GM18507 (cell line): ENCODE measurements at places on chromosomes 2 and 18.
A peak's percentile ranks its signal among the peaks of the same experiment; 100 is the strongest.

DNA sequence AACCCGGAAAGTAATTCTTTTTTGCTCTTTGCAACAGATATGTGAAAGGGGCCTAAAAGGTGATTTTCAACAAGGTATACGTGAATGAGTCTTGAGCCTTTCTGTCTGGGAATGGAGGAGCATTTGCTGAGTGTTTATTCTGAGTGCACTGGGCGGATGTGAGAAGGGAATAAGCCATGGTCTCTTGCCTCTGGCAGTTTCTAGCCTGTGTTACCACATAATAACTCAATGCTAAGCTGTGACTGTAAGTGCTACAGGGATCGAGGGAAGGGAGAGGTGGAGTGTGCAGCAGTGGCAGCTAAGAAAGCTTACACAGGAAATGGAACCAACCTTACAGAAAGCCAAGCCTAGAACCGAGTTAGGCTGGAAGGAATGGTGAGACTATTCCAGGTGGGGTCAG lies 444.3 kb downstream of the SLC4A3 start:
- DNase-seq, result no peak

DNA sequence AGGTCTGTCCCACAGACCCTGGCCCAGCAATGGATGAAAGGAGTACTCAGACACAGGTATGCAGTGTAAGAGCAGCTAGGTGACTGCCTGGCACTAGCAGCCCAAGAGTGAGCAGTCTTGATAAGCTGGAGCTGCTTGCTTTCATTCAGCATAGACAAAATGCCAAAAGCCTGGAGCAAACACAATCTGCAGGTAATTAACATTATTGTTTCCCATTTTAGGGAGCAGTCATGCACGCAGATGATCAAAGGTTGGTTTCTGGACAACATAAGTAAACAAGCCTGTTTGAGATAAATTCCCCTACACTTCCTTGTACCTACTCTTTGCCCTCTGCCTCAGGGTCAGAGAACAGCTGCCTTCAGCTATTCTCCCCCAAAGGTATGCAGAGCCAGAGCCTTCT lies 73.7 kb upstream of the MSTN start:
- no peak for DNase-seq

- DNase-seq, result no peak
These were observed 56.8 kb upstream of the SPAG16 start for GRCh38 chr2:213227458-213227857.

DNA sequence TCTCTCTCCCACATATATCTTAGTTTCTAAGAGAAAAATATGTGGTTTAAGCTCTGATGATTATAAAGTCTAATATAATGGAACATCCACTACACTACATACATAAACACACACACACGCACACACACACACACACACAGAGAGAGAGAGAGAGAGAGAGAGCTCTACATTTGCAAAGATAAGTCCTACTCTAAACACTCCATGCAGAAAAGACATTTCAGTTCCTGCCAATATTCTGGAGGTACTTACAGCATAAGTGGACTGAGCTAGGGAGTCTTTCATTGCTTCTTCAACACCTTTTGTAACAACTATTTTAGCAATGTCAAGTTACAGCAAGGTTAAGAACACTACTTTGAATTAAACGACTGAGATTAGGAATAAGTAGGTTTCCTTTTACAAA lies 80.1 kb downstream of the FIGN start:
- DNase-seq, result no peak

DNA sequence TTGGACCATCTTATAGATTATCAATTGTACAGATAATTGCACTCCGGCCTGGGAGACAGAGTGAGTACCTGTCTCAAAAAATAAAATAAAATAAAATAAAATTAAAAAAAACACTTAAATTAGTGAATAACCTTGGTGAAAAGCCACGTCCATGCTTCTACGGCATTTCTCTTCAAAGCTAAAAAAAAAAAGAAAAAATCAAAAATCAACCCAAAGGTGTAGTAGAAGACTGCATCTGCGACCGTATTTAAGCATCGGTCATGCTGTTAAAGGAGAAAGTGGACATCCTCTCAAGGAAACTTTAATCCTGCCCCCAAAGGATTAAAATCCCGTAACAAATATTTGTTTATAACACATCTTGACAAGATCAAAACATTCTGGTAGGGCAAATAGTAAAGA lies 350 bp upstream of the RNF138 start:
- no peak for DNase-seq

DNA sequence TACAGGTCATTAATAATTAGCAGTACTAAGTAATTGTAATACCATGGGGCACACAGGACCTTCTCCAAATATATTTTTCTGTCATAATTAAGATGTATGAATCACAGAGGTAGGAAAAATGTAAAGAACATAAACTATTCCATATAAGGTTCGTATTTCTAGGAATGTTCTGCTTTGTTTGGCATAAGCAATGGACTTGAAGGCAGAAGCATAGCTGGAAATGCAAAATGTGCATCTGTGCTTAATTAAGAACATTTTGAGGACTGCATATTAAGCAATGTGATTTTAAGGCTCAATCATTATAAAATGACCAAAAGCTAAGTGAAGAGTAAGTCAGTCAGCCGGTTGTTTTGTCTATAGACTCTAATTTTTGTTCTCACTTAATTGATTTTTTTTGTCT lies 123.2 kb downstream of the RBM43 start:
- no peak for DNase-seq

DNA sequence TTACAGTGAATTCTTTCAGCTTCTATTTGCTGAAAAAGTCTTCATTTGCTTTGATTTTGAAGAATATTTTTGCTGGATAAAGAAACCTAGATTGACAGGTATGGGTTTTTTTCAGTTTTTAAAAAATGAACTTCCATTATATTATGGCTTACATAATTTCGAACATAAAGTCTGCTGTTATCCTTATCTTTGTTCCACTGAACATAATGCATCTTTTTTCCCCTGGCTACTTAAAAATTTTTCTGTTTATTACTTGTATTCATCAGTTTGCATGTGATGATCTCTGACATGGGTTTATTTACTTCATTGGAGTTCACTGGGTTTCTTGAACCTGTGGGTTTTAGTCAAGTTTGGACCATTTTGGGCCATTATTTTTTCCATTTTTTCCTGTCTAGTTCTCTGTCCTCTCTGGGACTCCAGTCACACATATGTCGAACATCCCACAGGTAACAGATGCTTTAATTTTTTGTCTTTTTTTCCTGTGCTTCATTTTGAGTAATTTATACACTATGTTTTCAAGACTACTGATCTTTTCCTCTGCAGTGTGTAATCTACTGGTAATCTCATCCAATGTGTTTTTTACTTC lies 33.1 kb downstream of the SEC11C start:
- DNase-seq, result no peak

DNA sequence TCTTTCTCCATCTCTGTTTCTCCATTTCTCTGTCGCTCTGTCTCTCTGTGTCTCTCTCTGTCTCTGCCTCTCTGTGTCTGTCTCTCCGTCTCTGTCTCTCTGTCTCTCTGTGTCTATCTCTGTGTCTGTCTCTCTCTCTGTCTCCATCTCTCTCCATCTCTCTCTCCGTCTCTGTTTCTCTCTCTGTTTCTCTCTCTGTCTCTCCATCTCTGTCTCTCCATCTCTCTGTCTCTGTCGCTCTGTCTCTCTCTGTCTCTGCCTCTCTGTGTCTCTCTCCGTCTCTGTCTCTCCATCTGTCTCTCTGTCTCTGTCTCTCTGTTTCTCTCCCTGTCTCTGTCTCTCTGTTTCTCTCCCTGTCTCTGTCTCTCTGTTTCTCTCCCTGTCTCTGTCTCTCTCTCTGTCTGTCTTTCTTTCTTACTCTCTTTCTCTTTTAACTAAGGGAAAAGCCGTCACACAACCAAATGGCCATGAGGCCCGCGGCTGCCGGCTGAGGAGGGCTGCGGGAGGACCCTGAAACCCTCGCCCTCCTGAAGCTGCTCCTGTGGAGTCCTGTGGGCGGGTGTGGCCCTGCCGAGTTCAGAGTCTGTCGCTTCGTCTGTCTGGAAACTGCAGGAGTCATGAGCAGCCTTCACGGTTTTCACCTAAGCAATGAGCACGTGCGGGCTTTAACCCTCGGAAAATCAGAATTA lies 29.3 kb downstream of the NFATC1 start:
- no peak for DNase-seq

GRCh38 chr2:231795525-231796327 lies 9.5 kb downstream of the COPS7B start:
- no peak for DNase-seq

DNA sequence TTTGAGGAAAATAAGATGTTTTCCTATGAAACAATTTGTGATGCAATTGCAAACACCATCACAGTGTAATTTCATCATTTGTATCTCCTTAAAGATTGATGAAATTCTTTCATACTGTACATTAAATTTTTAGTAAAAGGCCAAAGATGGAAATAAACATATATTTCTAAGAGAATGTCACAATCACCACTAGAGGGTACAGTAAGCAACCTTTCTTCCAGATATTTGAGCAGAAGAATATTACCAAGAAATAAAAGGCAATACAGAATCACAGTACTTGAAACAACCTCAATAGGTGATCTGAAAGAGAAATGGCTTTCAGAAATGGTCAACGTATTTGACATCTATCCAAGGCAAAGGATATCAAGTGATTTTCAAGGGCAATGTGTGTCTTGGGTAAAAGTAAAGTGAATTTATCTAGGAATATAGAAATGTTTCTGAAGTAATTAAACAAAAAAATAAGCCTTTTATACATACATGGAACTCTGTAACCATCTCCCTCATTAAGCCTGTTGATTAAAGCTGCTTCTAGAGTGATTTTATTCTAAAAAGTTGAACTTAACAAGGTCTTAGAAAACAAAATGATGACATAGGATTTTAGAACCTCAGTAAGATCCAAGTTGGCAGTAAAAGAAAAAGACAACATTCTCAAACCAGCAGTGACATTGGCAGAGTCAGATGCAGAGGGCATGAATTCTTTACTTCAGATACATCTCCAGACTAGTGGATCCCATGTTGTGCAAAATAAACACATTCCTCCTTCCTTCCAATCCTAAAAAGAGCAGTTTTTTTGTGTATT lies 90.3 kb upstream of the SESTD1 start:
- DNase-seq, result no peak

DNA sequence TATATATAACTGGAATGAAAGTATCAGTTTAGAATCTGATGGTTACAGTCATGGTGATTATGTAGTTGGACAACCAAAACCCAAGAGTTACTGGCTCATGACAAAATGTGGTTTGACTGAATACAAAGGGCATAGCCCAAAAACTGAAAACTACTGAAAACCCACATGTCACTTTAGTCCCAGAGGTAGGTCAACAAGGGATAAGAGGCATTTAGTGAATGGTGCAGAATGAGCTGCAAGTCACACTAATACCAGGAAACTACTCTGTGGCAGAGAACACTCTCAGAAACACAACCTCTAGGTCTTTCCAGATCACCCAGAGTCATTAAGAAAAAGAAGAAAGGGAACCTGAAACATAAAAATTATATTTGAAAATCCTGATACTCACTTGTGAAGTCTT lies 154.5 kb downstream of the AGPS start:
- DNase-seq, result peak; percentile 23

DNA sequence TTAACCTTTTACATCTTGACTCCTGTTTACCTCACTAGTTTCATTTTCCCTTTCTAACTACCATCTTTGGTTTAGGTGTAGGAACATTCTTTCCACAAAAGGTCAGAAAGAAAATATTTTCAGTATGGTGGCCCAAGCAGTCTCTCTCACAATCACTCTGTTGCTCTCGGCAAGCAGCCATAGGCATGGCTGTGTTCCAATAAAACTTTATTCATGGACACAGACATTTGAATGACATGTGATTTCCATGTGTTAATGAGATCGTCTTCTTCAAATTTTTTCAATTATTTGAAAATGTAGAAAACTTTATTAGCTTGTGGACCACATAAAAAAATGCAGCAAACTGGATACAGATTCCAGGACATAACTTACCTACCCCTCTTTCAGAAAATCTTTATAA lies 109.7 kb upstream of the CNTNAP5 start:
- DNase-seq, result no peak

- no peak for DNase-seq
These were observed 58.9 kb upstream of the BZW1 start for GRCh38 chr2:200752835-200753234.

GRCh38 chr2:176892676-176893226 lies 319.8 kb upstream of the HNRNPA3 start:
- no peak for DNase-seq

- DNase-seq, result no peak
These were observed 97.2 kb downstream of the DTNA start for GRCh38 chr18:34807106-34807796.

DNA sequence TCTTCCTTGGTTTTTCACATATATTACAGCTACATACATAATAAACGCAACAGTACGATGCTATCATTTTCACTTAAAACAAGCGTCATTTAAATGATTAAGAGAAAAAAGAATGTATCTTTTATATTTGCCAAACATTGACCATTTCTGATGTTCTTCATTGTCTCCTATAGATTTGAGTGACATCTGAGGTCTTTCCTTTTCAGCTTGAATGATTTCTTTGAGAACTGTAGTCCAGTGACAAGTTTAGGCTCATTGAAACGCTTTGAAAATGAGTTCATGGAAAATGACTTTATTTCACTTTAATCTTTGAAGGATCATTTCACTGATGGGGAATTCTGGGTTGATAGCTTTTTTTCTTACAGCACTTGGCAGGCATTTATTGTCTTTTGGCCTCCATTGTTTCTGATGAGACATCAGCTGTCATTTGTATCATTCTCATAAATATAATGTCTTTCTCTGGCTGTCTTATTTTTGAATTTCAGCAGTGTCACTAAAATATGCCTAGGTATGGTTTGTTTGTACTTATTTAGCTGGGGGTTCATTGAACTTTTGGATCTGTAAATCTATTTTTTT lies 10.9 kb downstream of the TGIF1 start:
- no peak for DNase-seq

GRCh38 chr2:134128746-134129145 lies 125.1 kb upstream of the MGAT5 start:
- no peak for DNase-seq

DNA sequence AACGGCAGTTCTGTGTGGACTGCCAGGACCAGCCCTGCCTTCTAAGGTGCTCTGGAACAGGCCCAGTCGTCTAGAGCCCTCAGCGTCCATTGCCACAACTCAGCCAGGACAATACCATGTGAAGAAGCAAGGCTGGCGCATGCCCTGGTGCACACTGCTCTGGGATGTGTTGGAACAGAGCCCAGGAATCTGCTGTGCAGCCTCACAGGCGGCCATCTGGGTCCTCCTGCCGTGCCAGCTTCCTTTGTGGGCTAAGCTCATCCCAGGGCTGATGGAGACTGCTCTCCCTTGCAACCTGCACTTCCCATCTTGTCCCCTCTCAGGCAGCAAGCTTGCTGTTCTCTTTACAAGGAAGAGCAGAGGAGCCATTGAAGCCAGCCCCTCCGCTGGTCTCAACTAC lies 246.4 kb upstream of the PXDN start:
- DNase-seq, result no peak

- DNase-seq, result no peak
These were observed 18.9 kb upstream of the SLC38A11 start for GRCh38 chr2:164974221-164974620.

GRCh38 chr2:159959136-159959535 lies 103.3 kb downstream of the PLA2R1 start:
- no peak for DNase-seq

DNA sequence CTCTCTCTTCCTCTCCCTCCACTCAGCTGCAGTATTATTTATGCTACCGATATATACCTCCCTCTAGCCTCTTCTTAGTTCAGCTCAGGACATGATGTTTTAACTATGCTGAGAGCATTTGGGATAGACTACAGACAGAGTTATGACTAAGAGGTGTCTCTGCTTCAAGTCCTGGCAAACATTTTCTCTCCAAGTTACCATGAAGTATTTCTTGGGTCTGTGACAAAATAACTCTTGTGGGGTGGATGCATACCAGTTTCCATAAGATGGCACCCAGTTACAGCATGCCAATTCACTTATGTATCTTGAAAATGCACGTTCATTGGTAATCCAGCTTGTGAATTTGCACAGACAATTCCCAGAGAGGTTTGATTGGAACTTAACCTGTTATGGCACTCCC lies 737.6 kb downstream of the SLC4A3 start:
- DNase-seq, result no peak
